ENCODE measurements at places on chromosomes 16 and 17.
A peak's percentile ranks its signal among the peaks of the same experiment; 100 is the strongest.

DNA sequence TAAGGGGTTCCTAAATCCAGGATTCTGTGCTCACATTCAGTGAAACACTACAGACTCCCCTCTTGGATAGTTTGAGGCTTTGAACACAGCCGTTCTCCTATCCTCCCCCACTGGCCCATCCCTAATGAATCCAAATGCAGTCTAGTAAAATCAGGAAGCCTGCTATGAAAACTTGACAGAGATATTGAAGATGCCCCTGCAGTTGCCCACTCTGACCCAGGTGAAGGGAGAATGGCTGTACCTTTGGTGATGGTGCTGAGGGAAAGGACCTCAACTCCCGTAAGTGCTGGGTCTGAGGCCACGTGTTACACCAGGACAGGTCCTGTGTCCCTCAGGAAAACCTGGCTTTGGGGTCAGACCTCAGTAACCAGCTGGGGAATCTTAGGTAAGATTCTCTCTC is 54.4 kb downstream of the SF3B3 start:
- H3K4me1 ChIP-seq: peaks cover 15% of the 10 kb centered on the region
- H3K36me3 ChIP-seq: peaks cover 8% of the 10 kb centered on the region
- no peak for DNase-seq
- H3K27me3 ChIP-seq: no peaks in the 10 kb centered on the region
- H3K27ac ChIP-seq: no peak overlapping the region

DNA sequence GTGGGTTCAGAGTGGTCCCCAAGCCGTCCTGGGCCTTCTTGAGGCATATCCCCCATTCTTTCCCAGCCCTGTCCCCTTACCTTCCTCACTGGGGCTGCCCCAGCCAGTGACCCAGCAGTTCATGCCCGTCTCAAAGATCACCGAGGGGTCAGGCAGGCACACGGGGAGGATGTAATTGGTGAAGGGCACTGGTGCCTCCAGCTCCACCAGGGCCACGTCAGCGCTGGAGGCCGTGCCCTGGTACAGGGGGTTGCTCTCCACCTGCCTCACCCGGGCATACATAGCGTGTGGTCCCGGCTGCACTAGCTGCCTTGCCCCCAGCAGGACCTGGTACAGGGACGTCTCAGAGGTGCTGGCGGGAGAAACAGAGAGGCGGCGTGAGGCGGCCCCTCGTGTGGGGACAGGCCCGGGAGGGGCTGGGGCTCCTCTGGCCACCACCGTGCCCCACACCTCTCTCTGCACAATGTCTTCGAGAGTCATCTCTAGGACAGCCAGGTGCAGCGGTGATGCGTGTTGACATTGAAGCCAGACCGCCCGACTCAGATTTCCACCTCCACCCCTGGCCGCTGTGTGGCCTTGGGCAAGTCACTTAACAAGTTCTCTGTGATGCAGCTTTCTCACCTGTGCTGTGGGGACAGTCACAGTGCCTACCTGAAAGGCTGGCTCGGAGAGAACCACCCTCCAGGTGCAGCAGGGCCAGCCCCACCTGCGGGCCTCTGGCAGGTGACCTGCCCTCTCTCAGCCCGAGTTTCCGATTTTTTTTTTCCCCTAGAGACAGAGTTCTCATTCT is 5.8 kb downstream of the PRSS27 start:
- H3K27ac ChIP-seq: no peak overlapping the region
- H3K36me3 ChIP-seq: no peaks in the 10 kb centered on the region
- H3K4me1 ChIP-seq: peaks cover 15% of the 10 kb centered on the region
- H3K4me3 ChIP-seq: no peak overlapping the region

DNA sequence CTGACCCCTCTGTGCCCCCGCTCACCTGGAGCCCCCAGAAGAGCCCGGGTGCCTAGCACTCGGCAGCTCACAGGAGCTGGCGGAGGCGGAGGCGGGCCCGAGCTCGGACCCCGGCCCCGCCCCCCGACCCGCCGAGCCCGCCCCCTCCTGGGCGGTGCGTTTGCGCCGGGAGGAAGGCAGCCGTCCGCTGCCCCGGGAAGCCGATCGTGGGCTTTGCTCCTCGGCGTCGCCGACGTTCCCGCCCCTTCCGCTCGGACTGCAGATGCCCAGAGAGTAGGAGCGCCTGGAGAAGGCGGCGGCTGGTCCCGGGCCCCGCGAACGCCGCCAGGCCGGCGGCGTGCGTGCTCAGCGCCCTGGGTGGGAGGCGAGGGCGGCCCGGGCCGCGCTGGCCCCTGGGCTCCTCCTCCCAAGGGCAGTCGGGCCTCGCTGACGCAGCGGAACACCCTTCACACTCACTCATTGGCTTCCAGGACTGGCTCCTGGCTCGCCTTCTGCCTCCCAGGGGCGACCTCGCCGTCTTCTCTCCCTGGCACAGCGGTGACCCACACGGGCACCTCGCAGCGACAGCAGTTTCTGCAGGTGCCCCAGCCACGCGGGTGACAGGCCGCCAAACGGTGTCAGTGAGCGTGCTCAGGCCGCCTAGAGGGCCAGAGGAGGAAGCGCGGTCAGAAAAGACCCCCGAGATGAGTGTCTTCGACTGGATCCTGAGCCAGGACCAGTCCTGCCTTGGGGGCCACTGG is at the start of gene PLSCR3:
Gene PLSCR3 (minus strand): TSS at position 74 of the 740 bp plus-strand sequence. CDS start 415 bp downstream, outside the sequence.
- DNase-seq: peak; percentile 87
- H3K36me3 ChIP-seq: peaks cover 12% of the 10 kb centered on the region
- H3K27me3 ChIP-seq: no peaks in the 10 kb centered on the region
- peak within 1 kb of the TSS; percentile 98 for H3K4me3 ChIP-seq
- peaks cover 21% of the 10 kb centered on the region for H3K4me1 ChIP-seq
- H3K27ac ChIP-seq: peak within 1 kb of the TSS; percentile 93

DNA sequence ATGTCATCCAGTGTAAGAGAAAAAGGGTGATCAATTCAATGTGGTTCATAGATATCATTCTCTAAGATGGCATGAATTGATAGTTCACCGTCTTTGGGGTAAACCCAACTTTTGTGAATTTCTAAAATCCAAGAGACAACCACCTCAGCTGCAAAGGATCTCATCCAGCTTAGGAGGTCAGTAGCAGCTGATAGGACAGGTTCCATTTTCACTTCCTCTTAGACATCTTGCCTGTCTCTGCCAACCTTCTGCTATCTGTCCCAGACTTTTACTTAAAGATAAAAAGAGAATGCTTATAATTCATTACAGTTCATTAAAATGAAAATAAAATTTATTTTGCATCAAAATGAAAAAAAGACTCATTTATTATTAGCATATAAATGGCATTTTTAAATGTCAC is 468.2 kb downstream of the XYLT1 start:
- H3K27me3 ChIP-seq: no peaks in the 10 kb centered on the region
- H3K27ac ChIP-seq: no peak overlapping the region
- DNase-seq: no peak
- peaks cover 7% of the 10 kb centered on the region for H3K36me3 ChIP-seq
- peaks cover 4% of the 10 kb centered on the region for H3K4me1 ChIP-seq

DNA sequence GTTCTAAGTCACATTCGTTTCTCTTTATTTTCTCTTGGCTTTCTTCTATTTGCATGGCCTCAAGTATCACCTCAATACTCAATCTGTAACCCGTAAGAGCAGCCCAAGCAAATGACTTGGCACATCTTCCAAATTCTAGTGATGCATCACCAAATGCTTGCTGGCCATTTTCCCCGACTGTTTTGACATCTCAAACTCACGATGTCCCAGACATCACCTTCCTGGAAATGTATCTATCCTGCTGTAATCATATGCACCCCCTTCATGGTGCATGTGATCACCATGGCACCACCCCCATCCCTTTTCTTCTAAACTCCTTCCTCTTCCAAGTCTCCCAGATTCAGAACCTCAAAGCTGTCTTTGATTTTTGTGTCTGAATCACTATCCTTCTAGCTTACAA is 24.0 kb upstream of the ABCA5 start:
- H3K4me1 ChIP-seq: no peaks in the 10 kb centered on the region
- no peak for DNase-seq
- peaks cover 6% of the 10 kb centered on the region for H3K27me3 ChIP-seq
- H3K36me3 ChIP-seq: no peaks in the 10 kb centered on the region
- no peak overlapping the region for H3K27ac ChIP-seq
- H3K4me3 ChIP-seq: no peak overlapping the region

DNA sequence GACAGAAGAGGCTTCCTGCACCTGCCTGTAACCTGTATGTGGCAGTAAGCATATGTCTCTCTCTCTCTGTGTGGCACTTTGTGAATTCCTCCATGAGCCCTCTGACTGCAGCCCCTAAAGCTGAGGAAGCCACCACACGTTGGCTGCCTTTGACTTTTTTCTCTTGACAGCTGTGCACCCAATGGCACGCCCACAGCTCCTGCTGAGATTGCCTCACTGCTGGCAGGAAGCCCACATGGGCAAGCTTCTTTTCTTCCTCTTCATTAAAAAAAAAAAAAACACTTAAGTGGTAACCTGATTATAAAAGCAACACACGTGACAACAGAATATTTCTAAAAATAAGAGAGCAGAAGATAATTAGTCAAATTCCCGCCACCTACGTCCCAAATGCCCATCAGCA is 34.0 kb upstream of the PIRT start:
- no peak overlapping the region for H3K4me3 ChIP-seq
- no peak for DNase-seq
- no peaks in the 10 kb centered on the region for H3K27me3 ChIP-seq
- no peaks in the 10 kb centered on the region for H3K36me3 ChIP-seq
- no peak overlapping the region for H3K27ac ChIP-seq

DNA sequence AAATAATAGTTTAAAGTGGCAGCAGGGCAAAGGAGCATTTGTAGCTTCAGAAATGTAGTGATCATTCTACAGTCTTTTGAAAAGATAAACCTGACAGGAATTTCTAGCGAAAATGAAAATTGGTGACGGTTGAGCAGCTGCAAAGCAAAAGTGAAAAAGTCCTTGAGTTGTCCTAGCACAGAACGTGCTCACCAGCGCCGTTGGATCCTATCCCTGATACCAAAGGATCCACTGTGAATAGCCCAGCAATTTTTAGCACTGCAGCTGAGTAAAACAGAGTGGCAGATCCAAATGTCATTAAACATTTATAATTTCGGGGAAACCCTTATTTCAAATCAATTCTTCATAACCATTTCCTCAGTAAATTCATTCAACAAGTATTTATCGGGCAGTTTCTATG is 453.8 kb upstream of the HSBP1 start:
- no peak overlapping the region for H3K27ac ChIP-seq
- H3K36me3 ChIP-seq: no peaks in the 10 kb centered on the region
- no peak overlapping the region for H3K4me3 ChIP-seq
- DNase-seq: no peak
- H3K4me1 ChIP-seq: no peaks in the 10 kb centered on the region
- H3K27me3 ChIP-seq: no peaks in the 10 kb centered on the region

DNA sequence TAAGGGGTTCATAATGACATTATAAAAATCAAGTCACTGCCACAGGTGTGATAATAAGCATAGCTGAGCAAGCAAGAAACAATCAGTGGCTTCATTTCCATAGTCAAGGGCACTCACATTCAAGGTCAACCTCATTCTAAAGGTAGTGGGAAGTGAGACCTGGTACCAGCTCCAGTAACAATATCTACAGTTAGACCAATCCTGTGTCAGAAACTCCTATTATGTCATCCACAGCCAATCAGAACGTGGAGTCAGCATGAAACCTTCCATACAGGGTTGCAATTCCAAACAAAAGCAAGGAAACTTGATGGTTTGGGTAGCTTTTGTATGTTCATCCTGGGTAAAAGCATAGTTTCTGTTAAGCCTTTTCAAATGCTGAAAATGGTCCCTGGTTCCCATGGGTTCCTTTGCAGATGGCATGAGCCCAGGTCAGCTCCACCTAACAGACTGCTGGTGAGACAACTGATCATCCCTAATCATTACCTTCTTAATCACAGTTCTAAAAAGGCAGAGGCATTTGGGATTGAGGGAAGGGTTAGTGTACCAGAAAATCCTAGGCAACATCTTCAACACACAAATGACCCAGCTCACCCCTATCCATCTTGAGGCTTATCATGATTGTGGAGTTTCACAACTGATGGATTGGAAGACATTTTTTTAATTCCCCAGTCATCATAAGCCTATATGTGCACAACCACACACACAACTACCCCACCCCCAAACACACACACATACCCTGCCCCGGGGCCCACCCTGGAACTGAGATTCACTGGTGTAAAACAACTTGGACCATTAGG is 30.4 kb downstream of the TEX2 start:
- no peaks in the 10 kb centered on the region for H3K36me3 ChIP-seq
- no peak overlapping the region for H3K4me3 ChIP-seq
- DNase-seq: no peak
- no peak overlapping the region for H3K27ac ChIP-seq

Data from activated T-cell treated with anti-CD3 and anti-CD28 coated beads, Interleukin-2, amount 50 U/mL, for 72 hours (primary cell).